ENCODE measurements at places on chromosomes 1 and 21. TPM values are rescaled to one million over a fixed set of nuclear protein-coding genes. Genes with fewer than 3 reads are reported as not detected.

LCE1D gene
- not detected for total RNA-seq

SLAMF9 gene
- 0.09 TPM for total RNA-seq

DR1 gene
- 40.4 TPM for total RNA-seq

ENTREP3 gene
- total RNA-seq: 16.5 TPM

GSTM5 gene
- total RNA-seq: 1.8 TPM
